ENCODE measurements at places on chromosomes 5 and 9.

- peak; percentile 83 for DNase-seq
Measured at GRCh38 chr9:93071464-93071863, 13.0 kb downstream of the SUSD3 start.

DNA sequence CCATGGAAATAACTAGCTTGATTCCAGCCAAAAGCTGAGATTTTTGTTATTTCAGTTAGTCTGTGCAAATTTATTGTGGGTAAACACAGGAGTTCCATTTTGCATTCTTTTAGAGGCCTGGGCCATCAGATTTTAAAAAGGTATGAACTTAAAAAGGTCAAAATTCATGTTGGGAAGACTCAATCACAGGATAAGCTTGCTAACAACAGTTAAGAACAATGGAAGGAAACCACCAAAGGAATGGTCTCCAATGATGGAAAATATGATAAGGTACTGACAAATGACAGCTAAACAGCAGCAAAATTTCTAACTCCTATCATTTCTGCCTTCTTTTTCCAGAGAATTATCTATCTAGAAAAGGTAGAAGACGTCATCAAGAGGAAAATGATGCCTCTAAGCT lies 16.0 kb downstream of the ABITRAM start:
- no peak for DNase-seq

DNA sequence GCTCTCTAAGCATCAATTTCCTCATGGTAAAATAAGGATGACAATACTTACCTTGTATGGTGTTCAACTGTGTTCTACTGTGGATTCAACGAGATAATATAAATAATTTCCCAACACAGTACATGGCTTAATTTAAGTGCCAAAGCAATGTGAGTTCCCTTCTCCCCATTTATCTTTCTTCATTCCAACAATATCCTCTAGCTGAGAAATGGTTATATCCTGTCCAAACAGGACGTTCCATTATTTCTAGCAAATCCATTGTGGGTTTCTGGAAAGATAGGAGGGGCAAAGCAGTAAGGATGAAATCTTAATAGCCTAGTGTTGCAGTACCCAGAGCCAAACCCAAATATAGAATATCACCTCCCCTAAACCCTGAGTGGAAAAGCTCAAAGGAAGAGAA lies 22.0 kb downstream of the ABCA1 start:
- no peak for DNase-seq

DNA sequence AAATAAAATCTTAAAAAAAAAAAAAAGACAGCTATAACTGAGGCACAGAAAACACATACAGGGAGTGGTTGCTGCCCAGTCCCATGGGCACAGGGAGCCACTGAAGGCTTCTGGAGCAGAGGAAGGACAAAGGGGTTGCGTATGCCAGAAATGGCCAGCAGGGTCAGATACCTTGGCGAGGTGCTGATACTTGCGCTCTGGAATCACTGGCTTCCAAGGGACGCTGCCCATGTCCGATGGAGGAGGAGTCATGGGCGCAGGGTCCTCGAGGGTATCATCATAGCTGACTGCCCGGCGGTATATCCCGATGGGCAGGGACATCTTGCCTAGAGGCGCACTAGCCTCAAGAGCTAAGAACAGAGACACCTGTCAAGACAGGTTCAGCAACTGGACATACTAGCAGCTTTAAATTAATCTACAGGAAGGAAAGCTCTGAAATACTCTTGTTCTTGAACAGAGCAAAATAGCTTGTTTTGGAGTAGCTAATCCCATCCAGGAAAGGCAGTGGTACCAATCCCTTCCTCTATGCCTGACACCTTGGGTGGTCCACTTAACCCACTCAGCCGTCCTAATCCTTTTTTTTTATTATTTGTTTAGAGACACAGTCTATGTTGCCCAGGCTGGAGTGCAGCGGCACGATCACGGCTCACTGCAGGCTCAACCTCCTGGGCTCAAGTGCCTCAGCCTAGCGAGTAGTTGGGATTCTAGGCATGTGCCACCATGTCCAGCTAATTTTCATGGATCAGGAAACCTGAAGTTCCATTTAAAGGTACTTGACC lies 6.0 kb downstream of the KIAA1191 start:
- no peak for DNase-seq

DNA sequence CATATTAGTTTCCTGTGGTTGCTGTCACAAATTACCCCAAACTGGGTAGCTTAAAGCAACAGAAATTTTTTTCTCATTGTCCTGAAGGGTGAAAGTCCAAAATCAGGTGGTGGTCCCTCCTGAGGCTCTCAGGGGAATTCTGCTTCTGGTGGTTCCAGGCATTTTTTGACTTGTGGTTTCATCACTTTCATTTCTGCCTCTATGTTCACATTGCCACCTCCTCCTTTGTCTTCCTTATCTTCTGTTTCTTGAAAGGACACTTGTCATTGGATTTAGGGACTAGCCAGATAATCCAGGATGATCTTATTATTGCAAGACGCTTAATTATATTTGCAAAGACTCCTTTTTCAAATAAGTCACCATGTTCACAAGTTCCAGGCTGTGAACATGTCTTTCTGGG lies 43.2 kb downstream of the KCNMB1 start:
- DNase-seq, result no peak

GRCh38 chr5:86986837-86987236 lies 280.8 kb upstream of the RASA1 start:
- peak; percentile 22 for DNase-seq

- no peak for DNase-seq
Measured at GRCh38 chr5:121982893-121983285, 21.1 kb downstream of the SRFBP1 start.

DNA sequence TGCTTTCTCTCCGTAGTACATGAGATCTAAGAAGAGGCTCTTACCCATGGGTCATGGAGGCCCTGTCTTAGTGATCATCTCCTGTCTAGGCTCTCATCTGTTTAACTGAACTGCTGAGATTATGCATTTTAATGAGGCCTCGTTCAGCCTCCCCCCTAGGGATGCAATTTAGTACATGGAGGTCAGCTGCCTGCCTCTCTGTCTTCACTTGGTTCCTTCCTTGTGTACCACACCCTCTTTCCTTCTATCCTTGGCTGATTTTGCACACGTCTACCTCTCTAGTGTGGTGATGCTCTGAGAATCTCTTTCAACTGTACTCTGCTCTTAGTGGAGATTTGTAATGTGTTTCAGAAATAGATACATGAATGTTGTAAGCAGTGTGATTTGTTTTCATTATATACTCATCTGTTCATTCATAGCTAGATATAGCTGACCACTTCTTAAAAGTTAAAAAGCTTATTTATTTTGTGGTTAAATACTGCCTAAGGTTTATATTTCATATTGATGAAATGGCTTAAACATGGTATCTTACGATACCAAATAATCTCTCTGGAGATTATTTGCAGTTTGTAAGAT lies 3.5 kb upstream of the ACTBL2 start:
- DNase-seq, result no peak

All from hematopoietic multipotent progenitor cell treated with erythropoietin and hydrocortisone succinate and interleukin-3 and kit ligand, for 4 days (in vitro differentiated cells).